ENCODE measurements at places on chromosomes 12 and 14. TPM values are rescaled to one million over a fixed set of nuclear protein-coding genes. Genes with fewer than 3 reads are reported as not detected.

The CLEC1B gene
- polyA plus RNA-seq: 0.30 TPM

The BMP4 gene
- polyA plus RNA-seq: 8.4 TPM

The MANSC4 gene
- polyA plus RNA-seq: 0.41 TPM

The RNASE7 gene
- polyA plus RNA-seq: not detected

The TSPAN19 gene
- 2.2 TPM for polyA plus RNA-seq

The CCDC177 gene
- polyA plus RNA-seq: 4.3 TPM

The IFNG-AS1 gene
- 0.18 TPM for polyA plus RNA-seq

The RNF212B gene
- polyA plus RNA-seq: not detected

GRCh38 chr12:101764051-101764792 lies 25.0 kb upstream of the SYCP3 start:
- DNase-seq: no peak

DNA sequence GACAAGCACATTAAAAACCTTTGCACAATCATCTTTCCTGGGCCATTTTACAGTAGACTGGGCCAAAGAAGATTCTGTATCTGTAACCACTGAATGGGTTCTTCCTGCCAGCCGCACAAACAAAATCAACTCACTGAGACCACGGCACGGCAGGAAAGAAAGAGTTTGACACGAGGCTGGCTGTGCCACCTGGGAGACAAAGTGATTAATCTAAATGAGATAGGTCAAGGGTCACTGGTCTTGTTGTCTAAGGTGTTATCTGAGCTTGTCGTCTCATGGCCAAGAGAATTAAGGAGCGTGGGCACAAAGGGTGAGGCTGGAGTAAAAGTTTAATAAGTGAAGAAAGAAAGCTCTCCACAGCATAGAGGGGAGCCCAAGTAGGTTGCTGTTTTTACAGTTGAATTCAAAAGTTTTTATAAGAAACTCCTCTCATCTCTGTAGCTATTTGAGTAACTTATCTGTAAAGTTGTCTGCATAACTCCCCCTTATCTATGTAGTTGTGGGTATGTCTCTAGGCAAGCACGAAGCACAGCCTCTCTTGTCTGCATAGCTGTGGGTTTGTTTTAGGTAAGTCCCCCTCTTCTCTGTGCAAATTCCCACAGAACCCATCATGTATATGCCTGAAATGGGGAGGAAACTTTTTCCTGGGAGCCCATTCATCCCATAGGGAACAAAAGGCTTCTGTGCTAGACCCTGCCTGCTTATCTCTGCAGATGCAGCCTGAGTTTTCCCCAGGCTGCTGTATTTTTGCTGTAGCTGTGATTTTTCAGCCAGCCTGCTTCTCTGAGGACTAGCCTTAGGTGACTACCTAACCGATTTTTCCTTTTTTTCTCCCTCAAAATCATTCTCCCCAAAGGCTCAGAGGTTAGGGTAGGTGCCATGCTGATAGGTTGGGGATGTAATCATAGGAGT lies 1314.6 kb upstream of the TMEM132C start:
- no peak for DNase-seq

DNA sequence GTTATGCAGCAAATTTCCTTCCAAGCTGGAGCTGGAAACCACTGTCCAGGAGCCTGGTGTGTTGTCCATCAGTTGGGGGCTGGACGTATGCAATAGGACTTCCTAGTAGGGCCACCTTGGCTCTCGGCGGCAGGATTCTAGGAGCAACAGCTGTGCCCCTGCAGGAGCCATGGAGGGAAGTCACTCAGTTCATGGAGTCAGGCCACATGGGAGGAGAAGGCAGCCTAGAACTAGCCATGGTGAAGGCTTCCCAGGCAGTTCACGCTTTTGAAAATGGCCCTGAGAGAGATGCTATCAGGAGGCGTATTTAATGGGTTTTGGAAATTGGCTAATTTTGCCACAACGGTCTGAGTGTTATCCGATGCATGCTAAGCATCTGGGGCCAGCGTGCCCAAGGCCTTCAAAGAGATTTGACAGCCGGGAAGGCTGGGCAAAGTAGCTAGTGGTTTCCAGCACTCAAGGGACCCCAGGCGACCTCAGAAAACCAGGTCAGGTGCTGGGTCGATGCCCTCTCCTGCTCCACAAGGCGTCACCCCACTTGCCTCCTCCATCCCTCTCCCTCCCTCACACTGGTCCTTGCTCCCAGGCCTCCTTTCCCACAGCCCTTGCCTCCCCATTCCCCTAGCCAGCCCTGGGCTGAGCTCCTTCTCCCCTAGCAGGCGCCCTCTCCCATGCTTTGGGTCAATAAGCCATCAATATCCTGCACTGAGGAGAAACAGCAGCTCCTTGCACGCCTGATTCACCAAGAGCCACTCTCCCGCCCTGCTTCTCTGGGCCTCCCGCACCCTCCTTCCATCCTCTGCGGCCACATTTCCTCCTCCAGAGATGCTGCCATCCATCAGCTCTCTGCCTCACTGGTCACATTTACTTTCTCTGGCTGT lies 30.9 kb upstream of the SYNDIG1L start:
- no peak for DNase-seq

GRCh38 chr14:39581474-39581873 lies 149.2 kb upstream of the FBXO33 start:
- no peak for DNase-seq

DNA sequence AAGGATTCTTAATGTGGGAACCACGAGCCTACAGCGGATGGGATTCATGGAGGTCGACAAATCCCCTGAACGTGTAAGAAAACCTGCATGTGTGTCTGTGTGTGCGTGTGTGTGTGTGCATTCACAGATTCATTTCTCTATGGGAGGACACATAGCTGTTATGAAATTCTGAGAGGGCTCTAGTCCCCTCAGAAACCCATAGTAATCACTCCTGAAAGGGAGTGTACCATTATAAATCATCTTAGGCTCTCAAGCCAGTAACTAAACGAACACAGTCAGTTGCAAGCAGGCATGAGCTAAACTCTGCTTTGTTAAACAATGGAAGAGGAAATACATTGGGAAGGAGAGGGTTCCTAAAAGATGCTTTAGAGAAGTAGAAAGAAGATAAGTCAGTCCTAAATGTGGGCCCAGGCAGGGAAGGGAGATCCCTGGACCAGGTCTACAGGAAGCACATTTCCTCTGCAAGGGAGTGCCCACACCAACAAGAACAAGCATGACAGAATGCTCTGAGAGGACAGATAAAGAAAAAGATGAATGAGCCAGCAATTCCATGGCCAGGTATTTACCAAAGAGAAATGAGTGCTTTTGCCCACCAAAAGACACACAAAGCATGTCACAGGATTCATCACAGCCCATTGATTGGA lies 91.3 kb downstream of the ITPR2 start:
- peak; percentile 2 for DNase-seq

- DNase-seq: no peak
These were observed 13.6 kb upstream of the GSG1 start for GRCh38 chr12:13117029-13117428.

- peak; percentile 89 for DNase-seq
These were observed 638.5 kb downstream of the MED13L start for GRCh38 chr12:115638733-115639647.
